ENCODE measurements at places on chromosomes 2 and 18. TPM values are rescaled to one million over a fixed set of nuclear protein-coding genes. Genes with fewer than 3 reads are reported as not detected.

DNA sequence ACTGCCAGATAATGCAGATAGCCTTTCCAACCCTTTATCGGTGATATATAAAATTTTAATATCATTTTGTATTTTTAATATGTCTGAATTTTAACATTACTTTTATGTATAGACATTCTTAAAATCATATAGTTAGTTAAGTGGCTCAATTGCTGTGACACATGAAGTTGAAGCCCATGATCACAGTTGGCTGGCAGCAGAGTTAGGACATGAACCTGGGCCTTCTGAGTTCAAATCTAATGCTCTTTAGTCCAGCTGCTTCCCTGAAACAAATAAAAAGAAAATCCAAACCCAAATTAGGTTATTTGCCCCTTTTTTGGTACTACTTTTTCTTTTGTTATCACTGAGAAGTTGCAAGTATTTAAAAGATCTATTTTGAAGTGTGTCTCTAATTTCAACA lies 5.6 kb downstream of the ELP2 start:
- no peak for DNase-seq

DNA sequence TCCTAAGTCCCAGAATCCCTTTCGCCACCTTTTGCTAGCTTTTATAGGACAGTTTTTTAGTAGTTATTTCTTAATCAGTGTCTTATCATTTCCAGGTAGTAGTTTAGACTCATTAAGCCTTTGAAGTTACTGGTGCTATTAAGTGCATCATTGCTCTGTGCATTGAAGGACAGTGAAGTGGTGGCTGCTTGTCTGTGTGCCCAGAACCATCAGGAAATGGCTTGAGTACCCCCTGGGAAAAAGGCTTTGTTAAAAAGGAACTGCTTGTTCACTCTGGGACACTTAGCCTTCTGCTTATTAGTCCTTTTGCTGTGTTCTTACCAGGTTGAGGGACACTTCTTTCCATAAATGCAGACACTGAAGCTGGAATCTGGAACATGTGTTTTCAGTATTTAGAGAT lies 30.0 kb downstream of the DTNA start:
- DNase-seq = no peak

GRCh38 chr2:106041150-106041549 lies 153.0 kb downstream of the UXS1 start:
- no peak for DNase-seq

DNA sequence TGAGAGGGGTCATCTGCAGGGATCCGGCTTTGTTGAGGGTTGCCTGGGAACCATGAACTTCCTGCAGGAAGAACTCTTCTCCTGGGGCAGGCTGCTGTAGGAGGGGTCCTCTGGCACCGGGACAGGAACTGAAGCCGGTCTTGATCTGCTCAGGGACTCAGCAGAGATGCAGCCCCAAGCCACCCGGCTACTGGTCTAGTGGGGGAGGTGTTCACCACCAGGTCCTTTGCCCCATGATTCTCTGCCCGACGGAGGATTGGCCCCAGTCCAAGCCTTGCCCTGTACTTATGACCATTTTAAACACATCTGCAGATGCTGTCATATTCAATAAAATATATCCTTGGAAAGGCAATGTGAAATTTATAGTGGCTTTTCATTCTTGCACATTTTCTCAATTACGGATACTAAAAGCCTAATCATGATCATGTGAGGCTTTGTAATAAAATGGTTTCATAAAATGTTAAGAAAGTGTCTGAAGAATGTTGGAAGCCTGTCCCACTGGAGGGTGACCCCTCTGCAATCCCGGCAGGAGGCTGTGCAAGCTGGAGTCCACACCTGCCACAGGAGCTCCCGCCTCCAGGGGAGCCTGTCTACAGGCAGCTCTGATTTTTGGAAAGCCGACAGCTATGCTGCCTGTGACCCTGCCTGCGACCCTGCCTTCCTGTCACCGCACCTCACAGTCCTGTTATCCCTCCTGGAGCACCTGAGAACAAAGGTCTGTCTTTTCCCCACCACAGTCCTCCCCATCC lies 98.8 kb upstream of the TAF1B start:
- DNase-seq = no peak

- DNase-seq = no peak
Measured at GRCh38 chr2:85933753-85934594, 45.2 kb upstream of the ST3GAL5 start.

- no peak for DNase-seq
Measured at GRCh38 chr2:44578471-44579093, 216.8 kb downstream of the CAMKMT start.

- no peak for DNase-seq
Measured at GRCh38 chr2:157692768-157693167, 64.1 kb upstream of the ACVR1C start.

DNA sequence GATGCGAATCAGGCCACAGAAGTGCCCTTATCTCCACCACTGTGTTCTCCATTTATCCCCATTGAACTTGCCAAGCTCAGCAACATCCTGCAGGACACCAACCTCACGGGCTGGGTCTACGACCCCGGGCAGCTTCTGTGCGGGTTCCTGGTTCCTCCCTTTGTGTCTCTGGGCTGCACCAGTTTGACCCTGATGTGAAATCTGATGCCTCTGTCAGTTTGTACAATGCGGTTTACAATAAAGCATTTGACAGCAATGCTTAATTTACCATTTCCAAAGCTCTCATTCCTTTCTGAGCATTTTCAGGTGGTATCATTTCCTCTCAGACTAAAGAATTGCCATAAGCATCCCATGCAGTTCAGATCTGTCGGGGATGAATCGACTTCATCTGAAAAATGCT lies 3.3 kb upstream of the TMEM18 start:
- no peak for DNase-seq

- DNase-seq = no peak
Measured at GRCh38 chr2:106830191-106830590, 55.8 kb downstream of the ST6GAL2 start.

DNA sequence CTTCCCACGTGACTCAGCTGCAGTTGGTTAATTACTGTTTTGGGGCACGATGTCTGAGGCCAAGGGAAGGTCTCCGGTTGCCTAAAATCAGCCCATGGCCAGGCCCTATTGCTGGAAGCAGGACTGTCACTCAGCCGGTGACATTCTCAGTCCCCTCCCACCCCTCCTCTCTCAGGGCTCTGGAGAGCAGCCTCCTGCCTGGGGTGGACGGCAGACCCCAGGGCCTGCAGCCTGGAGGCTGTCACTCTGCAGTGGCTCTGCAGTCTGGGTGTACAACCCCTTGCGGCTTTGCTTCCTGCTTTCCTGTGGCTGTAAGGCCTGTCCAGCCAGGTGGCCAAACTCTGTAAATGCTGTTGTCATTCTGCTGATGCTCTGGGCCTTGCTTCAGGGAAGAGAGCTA lies 32.8 kb downstream of the ZBTB7C start:
- DNase-seq = no peak

GRCh38 chr2:132884292-132884691 lies 214.3 kb upstream of the LYPD1 start:
- no peak for DNase-seq

GRCh38 chr2:24410976-24411375 lies 50.6 kb upstream of the ITSN2 start:
- no peak for DNase-seq

Gene ZNF804A
- polyA plus RNA-seq = not detected

Gene SANBR
- 0.78 TPM for polyA plus RNA-seq

Gene DNAJC5G
- polyA plus RNA-seq = not detected

Gene HK2
- 6.3 TPM for polyA plus RNA-seq
